ENCODE measurements at places on chromosomes 1 and 21. TPM values are rescaled to one million over a fixed set of nuclear protein-coding genes. Genes with fewer than 3 reads are reported as not detected.
A peak's percentile ranks its signal among the peaks of the same experiment; 100 is the strongest.

The NEGR1 gene
- total RNA-seq, result not detected

DNA sequence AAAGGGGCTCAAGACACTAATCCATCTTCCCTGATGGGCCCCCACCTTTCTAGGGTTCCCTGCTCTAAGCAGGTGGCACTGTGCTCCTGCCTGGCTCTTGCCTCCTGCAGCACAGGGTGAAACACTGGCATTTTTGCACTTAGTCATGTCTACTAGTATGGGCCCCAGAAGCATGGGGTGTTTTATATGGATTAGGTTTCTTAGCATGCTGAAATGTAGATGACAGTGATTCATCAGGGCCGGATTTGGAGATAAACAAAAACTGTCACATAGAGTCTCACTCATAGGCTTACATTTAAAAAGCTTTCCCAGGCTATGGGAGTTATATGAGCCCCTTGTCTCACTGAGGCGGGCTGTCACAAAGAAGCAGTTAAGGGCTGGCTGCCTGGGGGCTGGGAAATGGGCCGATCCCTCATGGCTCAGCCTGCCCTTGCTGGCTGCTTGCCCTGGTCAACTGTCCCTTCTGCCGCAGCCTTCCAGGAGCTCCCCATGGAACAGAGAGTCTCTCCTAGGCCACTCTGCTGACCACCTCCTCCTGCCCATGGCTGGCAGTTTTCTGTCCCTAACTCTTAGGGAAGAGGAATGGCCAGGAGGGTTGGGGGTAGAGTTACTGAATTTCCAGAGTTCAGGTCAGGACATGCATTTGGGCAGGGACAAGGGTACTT, 6.5 kb downstream of the GALNT2 start:
- no peak for DNase-seq

The IFI44L gene
- total RNA-seq, result 2.3 TPM

DNA sequence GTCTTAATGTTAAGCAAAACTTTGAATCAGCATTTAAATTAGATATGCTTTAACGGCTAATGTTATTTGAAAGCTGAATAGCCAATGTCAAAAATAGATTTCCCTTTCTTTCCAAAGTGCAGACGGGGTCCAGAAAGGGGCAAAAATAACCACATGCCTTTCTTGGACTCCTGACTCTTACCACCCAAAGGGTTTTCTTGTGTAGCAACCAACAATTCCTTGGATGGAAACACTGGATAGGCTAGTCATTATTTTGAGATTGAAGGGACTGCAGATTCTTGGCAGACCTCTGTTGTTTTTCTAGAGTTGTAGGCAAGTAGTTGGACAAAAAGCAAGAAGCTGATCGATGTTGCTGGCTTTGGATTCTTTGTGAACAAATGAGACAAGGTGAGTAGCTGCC, 107.0 kb downstream of the MRPS6 start:
- DNase-seq, result no peak

The TMEM167B gene
- total RNA-seq, result 36.6 TPM

- DNase-seq, result no peak
Observed at GRCh38 chr1:34874296-34874952, 14.9 kb upstream of the SMIM12 start.

DNA sequence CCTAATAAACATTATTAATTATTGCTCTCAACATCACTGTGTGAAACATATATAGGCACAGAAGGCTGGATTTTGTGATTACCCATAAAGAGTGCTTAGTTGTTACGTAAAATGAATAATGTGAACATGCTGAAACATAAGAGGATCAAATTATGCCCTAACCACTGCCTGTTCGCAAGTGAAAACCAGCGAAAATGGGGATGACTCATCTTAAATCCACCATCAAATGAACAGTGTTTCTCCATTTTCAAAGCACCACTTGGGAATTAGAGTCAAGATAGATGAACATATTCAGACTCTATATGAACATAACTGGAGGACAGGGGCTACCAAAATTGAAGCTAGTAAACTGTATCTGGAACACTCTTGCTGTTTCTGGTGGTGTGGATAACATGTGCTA, 386.2 kb downstream of the HHIPL2 start:
- no peak for DNase-seq

The SPRR2E gene
- total RNA-seq, result not detected

GRCh38 chr1:185207980-185208602, 51.1 kb downstream of the SWT1 start:
- no peak for DNase-seq

The OR2M3 gene
- total RNA-seq, result not detected

GRCh38 chr1:187631984-187632383, 803.2 kb downstream of the PLA2G4A start:
- DNase-seq, result no peak

The TBX19 gene
- 0.91 TPM for total RNA-seq

The PLEKHA6 gene
- total RNA-seq, result 0.09 TPM

- DNase-seq, result no peak
Observed at GRCh38 chr1:156801409-156802121, 15.1 kb downstream of the SH2D2A start.

The PLPPR4 gene
- not detected for total RNA-seq

The FAAH gene
- 4.5 TPM for total RNA-seq

The SCMH1 gene
- total RNA-seq, result 23.3 TPM

GRCh38 chr1:218783131-218783530, 390.5 kb upstream of the LYPLAL1 start:
- no peak for DNase-seq

DNA sequence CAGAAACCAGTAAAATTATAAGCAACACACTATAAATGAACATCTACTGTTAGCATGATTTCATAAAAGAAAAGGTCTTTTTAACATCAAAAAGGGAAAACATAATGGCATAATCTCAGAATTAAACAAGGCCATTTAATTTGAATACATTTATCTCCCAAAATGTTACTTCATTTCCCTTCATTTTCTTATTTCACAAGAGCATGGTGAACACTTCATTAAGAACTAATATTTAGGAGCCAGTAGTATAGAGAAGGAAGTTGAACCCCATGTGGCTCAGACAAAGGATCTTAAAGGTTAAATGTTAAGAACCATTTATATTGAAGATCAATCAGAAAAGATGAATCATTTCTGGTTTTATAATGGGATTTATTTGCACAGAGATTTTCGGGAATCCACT, 981.7 kb downstream of the TTLL7 start:
- no peak for DNase-seq

GRCh38 chr1:154883919-154884868, 14.1 kb upstream of the KCNN3 start:
- no peak for DNase-seq

DNA sequence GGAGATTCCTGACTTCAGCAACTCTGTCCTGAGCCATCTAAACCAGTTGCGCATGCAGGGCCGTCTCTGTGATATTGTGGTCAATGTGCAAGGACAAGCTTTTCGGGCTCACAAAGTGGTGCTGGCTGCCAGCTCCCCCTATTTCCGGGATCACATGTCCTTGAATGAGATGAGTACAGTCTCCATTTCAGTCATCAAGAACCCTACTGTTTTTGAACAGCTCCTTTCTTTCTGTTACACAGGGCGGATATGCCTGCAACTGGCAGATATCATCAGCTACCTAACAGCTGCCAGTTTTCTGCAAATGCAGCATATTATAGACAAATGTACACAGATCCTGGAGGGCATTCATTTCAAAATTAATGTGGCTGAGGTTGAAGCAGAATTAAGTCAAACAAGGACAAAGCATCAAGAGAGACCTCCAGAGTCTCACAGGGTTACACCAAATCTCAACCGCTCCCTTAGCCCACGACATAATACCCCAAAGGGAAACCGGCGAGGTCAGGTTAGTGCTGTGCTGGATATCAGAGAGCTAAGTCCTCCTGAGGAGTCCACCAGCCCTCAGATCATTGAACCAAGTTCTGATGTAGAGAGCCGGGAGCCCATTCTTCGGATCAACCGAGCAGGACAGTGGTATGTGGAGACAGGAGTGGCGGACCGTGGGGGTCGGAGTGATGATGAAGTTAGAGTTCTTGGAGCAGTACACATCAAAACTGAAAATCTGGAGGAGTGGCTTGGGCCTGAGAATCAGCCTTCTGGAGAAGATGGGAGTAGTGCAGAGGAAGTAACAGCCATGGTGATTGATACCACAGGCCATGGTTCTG, 2.3 kb downstream of the ZBTB37 start:
- peak; percentile 20 for DNase-seq

GRCh38 chr1:230712470-230712942, 1.4 kb downstream of the AGT start:
- DNase-seq, result no peak

The FCGR2B gene
- total RNA-seq, result 0.33 TPM

DNA sequence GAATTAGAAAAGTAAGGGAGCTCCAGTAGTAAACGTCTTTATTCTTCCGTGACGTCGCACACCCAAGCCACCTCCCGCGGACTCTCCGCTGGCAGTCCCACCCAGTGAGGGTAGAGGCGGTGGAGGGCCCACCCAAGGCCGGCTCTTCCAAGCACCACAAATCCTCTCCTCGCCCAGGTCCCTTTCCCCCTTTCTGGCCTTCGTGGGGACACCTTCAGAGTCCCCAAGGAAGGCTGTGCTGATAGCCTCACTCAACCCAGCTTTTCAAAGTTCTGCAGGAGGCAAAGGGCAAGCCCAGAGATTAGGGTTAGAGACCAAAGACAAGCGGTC, 349 bp upstream of the GPN2 start:
- no peak for DNase-seq

DNA sequence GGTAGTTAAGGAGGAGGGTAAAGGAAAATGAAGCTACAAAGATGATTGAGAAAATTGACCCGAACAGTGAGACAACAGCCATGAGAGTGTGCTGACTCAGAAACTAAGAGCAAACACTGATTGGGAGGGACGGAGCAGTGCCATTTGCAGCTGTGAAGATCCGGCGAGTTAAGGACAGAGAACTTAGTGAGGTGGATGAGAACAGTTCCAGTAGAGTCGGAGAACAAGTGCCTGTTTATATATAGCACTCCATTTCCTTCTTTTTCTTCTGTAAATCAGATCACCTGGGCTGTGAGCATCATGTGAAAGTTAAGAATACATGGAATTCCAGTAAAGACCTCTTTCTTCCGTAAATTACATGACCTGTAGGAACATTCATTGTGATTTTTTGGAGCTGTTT, 145.7 kb downstream of the KCNK2 start:
- no peak for DNase-seq

- no peak for DNase-seq
Observed at GRCh38 chr1:178092878-178093493, 918 bp upstream of the RASAL2 start.

DNA sequence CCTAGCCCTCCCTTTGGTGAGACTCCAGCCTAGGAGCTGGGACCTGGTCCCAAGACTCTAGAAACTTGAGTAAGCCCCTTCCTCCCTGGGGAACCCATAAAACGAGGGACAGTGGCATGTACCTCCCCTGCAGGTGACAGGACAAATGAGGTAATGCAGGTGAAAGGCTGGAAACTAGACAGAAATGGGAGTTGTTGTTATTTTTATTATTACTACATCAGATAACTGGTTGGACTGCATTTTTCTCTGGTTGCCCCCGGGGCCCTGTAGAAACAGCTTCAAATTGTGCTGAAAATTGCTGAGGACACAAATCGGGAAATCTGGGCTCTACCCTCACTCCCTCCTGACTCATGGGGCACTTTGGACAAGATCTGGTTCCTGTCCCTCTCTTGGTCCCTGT, 132.3 kb upstream of the WNT4 start:
- no peak for DNase-seq

DNA sequence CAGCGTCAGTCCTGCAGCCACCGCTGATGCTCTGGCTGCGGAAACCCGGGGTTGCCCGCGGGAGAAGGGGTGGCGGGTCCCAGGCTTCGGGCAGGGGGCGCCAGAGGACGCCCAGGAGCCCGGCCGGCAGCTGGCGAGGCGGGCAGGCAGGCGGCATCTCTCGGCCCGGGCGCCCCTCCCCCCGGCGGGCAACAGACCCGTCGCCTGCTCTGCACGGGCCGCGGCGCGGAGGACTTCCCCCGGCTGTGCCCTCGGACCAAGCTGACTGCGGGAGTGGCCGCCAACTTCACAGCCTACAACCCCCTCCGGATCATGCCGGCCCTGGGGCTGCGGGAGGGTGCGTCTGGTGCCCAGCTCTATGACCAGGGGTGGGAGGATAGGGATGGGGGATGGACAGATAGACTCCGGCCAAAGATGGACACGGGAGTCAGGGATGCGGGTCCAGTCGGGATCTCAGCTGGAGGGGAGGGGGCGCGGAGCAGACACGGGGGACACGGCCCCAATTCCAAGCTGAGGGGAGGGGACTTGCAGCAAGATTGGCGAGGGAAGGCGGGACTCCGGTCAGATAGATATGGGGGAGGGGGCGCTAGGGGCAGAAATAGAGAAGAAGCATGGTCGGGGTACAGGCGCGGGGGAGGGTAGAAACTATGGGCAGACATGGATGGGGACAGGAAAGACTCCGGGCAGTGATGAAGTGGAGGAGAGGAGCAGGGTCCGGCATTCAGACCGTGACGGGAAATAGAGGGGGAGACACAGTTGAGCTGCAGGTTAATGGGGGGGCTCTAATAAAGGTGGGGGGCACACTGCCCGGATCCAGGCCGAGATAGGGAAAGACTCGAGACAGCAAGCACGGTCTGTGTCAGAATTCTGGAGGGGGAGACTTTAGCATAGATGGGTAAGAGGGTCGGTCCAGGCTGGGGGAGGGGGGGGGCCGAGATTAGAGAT, 1.1 kb downstream of the ADGRB2 start:
- DNase-seq, result peak; percentile 67

- DNase-seq, result no peak
Observed at GRCh38 chr1:28456078-28456477, 49.8 kb upstream of the RCC1 start.
